ENCODE measurements at places on chromosomes 6 and 20.

DNA sequence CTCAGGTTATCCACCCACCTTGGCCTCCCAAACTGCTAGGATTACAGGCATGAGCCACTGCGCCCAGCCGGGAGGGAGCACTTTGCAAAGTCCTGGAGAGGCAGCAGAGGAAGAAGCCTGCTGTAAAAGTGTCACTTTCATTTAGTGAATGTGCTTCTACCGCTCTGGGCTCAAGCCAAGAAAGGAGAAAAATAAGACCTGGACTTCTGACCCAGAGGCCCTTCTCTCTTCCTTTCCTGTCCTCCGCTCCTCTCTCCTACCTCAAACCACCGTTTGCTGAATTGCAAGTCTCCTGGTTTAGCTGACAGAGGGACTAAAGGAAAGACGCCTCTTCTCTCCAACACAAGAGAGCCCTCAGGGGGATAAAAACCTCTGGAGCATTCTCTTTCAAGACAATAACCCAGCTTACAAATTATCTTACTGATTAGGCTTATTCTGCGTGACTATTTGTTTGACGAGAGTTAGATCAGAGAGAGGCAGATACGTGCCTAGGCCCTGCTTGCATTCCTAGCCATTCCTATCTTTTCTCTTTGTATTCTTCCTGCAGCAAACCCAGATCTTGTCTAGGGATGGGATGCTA lies 84.2 kb upstream of the SLC22A23 start:
- DNase-seq = no peak

- peak; percentile 68 for DNase-seq
Measured at GRCh38 chr6:12576389-12576788, 140.2 kb upstream of the PHACTR1 start.

- DNase-seq = no peak
Measured at GRCh38 chr6:42372699-42373098, 79.0 kb downstream of the TRERF1 start.

- no peak for DNase-seq
Measured at GRCh38 chr6:42125663-42126062, 16.8 kb downstream of the C6orf132 start.

DNA sequence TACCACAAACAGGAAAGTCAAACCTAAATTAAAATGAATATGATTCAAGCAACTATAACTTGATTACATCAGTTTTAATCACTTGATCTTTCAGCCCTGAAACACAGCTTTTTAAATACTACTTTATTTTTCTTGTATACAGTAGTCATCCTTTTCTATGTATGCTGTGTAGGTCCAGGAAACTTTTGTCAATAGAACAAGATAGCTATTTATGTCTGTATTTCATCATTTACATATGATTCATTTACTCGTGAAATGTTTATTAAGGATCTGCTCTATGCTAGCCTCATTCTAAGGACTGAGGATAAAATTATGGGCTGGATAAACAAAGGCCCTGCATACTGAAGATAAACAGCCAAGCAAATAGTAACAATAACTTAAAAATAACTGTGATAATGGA lies 930.2 kb downstream of the TFAP2A start:
- DNase-seq = no peak

GRCh38 chr20:5691918-5692618 lies 58.1 kb upstream of the SHLD1 start:
- DNase-seq = no peak

DNA sequence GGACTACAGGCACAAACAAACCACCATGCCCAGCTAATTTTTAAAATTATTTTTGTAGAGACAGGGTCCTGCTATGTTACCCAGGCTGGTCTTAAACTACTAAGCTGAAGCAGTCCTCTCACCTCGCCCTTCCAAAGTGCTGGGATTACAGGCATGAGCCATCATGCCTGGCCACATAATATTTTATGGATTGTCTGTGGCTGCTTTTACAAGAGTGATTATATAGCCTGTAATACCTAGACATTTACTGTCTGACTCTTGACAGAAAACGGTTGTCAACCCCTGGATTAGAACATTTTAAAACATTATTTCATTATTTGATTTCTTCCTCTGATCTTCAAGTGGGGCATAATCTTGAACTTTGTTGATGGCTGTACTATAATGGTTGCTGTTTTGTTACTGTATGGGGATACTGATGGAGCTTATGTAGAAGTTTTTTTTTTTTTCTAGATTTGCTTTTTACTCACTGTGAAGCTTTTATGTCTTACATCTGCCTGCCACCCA lies 14.3 kb downstream of the PARD6B start:
- DNase-seq = no peak

GRCh38 chr20:46200582-46201570 lies 82.8 kb downstream of the CD40 start:
- no peak for DNase-seq

DNA sequence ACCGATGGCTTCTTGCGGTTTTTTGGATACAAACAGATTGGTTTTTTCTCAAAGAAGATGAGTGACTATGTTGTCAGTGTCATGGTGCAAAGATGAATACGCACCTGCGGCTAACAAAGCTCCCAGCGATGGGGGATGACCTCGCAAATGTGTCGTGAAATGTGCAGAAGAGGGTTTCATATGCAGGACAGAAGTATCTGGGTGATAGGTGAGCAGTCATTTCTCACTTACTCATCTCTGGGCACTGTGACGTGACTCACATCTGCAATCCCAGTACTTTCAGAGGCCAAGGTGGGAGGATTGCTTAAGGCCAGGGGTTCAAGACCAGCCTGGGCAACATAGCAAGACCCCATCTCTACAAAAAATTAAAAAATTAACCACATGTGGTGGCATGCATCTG lies 216.3 kb downstream of the ERMARD start:
- no peak for DNase-seq

DNA sequence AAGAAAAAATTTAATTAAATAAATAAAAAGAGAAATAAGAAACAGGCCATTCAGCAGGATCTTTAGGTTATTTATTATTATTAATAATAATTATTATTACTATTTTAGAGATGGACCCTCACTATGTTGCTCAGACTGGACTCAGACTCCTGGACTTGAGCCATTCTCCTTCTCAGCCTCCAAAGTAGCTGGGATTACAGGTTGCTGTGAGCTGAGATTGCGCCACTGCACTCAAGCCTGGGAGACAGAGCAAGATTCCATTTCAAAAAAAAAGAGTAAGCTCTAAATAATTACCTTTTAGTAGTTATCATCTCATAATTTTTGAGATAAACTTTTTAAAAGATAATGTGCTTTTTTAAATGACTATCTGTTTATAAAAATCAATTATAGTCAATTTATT lies 1102.8 kb upstream of the GJE1 start:
- no peak for DNase-seq
